ENCODE measurements at places on chromosomes 3 and 15.

GRCh38 chr15:75249726-75250125, 8.4 kb upstream of the GOLGA6C start:
- no peak for DNase-seq

DNA sequence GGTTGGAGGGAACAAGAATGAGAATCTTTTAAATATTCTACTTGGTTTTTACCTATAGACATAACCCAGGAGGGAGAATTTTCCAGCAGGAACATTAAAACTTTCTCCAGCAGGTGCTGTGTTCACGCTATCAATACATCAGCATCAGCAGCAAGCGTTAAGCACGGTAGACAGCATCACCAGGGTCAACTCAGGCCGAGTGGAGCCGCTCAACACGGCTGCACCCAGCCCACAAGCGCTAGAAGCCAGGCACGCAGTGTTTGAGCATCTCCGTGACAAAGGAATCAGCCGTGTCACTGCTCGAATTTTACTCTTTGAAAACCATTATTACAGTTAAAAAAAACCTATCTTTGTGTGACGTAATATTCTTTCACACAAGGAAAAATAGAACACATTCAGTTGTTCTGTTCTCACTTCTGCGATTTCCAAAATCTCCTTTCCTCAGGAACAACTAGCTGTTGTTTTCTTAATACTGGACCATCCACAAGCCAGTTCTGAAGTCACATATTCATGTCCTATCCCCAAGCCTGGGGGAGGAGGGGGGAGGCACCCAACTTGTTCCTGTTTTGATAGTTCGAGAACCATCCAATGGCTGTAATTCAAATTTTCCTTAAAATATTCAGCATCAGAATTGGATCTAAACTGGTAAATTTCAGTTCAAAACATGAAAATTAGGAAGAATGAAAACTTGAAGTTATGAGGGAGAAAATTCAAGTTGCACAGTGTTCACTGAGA, 77.9 kb downstream of the ADAMTS17 start:
- no peak for DNase-seq

DNA sequence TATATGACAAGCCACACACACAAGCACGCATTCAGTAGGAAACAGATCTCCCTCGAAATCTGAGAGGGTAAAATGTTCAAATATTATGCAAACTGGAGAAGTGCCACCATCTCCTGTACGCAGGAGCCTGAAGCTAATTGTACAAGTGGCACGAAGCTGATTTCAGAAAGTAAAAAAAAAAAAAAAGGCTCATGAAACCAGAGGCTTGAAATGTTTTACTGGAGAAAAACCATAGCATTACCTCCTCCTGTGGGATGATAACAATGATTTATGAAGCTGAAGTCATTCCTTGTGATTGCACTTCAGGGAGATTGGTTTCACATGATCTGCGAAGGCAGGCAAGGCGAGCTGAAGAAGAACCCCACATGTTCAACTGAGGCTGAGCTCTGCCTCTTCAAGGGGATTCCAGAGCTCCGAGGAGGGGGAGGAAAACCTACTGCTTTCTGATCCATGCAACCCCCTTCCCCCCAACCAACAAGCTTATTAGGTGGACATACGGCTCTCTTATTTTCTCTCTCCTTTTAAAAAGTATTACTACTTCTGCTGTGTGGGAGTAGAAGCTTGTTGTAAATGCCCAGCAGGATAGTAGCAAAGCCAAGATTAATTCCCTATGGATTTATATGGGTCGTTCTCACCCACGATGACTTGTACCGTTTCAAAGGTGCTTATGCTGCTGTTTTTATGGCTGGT, 101.1 kb downstream of the GREM1 start:
- DNase-seq: no peak

DNA sequence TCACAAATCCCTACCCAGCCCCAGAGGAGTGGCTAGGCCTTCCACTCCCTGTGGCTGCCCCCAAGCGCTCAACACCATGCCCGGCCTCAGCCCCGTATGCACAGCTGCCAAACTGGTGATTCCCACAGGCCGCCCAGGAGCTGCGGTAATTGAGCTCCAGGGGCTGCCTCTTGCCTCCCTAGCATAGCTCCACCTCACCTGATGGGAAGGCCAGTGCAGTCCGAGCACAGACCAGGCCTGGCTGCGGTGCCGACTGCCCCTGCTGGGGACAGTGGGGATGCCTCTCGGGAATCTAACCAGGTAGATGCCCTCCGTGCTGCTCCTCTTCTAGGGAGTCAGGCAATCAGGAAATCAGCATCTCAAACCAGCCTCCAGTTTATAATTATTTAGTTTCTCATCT, 25.9 kb downstream of the SCN5A start:
- DNase-seq: no peak

DNA sequence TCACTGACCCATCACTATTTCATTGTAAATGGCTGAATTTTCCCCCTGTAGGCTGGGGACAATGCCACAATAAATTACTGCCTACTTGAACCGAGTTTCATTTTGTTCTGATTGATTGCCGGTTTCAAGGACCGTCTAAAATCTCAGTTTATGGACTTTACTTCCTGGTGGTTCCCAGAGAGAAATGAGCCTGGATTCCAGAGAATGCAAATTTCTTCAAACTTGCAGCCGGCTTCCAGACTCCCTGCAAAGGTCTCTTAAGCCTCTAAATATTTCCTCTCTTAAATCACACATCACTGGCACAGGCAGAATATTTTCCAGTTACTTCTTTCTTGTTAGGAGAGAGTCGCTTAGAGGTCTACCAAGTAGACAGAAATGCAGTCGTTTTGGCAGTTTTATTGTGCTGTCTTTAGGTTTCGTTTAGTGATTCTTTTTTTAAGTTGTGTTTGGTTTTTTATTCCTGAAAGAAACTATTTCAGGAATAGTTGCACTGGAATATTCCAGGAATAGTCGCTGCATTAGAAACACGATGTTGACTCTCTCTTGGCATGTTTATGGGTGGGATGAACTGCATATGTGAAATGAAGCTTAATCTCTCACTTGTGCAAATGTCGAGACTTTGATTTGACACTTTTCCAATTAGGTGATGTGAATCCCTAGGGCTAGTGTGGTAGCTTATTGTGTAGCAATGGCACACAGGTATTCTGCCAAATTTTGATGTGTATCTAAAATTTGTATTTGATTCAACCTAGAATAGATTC, 284.1 kb upstream of the NR2E3 start:
- DNase-seq: no peak

DNA sequence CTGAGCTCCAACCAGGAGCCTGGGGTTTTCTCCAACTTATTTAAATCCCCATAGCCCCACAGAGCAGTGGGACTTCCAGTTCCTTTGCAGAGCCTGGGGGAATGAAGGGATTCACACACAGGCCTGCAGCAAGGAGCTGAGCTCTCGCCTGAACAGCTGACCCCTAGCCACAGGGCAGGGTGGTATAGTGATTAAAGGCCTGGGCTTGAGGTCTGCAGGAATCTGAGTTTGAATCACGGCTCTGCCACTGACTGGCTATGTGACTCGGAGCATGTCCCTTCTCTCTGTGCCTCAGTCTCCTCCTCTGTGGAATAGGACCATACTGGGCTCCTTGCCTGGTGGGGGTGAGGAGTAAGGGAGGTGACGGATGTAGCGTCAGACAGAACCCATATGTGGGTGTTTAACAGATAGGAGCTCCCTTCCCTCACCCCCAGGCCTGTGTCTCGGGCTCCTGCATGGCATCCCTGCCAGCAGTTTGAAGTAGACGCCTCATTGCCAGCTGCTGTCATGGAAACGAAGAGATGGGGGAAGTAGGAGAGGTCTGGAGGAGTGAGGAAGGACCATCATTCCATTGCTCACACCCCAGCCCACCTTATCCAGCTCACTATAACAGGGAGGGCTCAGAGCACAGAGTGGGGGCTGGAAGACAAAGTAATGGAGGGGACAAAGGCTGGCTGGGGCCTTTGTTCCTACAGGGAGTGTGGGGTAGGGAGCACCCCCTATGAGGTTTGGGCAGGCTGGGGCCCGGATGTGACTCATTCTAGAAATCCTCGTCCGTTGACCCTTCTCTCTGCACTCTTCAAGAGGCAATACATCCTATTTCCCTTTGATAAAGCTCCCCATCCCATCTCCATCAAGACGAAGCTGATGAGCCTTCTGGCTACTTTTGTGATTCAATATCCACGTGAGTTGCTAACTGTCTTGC, 14.8 kb downstream of the HRH1 start:
- DNase-seq: no peak

- no peak for DNase-seq
Measured at GRCh38 chr3:100754563-100755334, 45.5 kb downstream of the TFG start.

DNA sequence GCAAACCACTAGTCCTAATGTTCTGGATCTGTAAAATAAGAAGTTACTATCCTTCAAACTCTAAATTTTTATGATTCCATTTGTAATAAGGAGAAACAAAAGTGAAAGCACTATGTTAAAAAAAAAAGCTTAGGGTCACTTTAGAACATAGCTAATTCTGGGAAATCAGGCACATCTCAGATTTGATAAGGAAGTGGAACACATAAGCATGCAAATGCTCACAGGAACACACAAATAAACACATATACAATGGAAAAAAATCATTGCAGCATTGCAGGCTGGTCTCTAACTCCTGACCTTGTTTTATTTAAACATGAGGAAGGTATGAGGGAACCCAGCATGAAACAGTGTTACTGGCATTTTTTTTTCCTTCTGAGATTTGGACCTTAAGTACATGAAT, 63.2 kb upstream of the TNFSF10 start:
- no peak for DNase-seq

DNA sequence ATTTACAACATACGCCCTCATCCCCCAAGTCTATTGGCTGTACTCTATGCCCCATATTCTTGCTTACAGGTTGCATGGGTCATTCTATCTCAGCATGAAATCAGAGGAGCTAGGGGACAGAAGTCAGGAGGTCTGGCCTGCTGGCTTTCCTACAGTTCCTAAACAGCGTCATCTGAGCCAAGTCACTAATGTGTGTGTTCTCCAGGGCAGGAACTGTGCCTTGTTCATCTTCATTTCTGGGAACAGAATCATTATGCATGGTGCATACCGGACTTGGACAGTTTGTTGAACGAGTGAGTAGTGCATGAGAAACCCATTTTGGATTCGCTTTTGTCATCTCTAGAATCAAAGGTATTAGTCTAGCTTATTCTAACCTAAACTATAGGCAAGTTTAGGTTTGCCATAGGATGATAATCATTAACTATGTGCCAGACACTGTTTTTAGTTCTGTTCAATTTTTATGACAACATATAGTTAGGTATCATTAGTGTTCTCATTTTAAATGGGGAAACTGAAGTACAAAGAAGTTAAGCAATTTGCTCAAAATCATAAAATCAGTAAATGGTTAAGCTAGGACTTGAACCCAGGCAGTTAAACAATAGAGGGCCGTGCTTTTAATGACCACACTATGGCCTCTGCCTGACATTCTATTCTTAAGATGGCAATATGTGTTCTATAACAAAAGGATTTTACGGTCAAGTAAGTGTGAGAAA, 105.2 kb downstream of the FMN1 start:
- no peak for DNase-seq

DNA sequence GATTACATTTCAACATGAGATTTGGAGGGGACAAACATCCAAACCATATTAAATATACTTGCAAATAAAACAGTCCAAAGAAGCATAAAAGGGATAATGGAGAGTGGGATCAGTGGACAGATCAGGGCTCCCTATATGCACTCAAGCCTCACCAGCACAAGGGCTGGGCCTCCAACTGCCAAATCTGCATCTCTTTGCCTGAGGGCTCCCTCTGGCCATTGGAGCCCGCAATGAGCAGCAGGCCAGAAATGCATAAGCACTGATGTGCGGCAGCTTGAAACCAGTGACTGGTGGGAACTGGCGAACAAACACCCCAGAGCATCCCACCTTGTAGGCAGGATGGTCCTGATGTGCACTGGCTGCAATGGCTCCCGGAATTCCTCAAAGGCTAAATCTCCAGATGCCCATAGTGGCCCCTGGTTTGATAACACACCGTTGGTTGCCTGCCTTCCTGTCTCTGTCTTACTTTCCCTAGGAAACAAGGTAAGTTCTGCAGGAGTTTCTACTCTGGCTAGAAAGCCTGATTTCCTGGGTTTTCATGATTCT, 55.9 kb upstream of the POMGNT2 start:
- no peak for DNase-seq

- no peak for DNase-seq
Measured at GRCh38 chr3:30660136-30660535, 53.7 kb downstream of the TGFBR2 start.

DNA sequence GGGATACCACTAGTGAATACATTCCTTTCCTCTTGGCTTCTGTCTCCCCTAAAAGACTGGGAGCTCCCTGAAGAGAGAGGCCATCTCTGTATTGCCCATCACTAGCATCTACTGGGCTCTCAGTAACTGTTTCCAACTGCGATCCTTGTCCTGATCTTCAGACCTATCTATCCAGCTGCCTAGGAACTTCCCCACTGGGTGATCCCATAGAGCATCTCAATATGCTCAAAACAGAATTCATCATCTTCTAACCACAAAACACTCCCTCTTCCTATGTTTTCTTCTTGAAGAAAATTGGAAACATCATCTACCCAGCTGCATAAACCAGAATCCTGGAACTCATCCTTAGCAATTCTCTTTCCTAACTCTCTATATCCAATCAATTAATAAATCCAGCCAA, 54.6 kb downstream of the PLD1 start:
- no peak for DNase-seq

DNA sequence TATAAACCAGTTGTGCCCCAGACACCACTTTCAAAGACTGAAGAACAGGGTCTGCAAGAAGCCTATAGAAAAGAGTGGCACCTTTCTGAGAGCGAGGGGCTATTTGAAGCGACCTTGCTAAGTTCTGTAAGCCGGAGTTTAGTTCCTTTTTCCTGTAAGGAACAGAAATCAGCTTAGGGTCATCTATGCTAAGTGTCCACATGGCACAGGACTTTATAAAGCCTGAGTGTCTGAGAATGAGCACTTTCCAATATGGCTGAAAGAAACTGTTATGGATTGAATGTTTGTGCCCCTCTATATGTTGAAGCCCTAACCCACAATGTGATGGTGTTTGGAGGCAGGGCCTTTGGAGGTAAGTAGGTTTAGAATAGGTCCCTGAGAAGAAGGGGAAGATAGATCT, 4.0 kb upstream of the A4GNT start:
- no peak for DNase-seq

DNA sequence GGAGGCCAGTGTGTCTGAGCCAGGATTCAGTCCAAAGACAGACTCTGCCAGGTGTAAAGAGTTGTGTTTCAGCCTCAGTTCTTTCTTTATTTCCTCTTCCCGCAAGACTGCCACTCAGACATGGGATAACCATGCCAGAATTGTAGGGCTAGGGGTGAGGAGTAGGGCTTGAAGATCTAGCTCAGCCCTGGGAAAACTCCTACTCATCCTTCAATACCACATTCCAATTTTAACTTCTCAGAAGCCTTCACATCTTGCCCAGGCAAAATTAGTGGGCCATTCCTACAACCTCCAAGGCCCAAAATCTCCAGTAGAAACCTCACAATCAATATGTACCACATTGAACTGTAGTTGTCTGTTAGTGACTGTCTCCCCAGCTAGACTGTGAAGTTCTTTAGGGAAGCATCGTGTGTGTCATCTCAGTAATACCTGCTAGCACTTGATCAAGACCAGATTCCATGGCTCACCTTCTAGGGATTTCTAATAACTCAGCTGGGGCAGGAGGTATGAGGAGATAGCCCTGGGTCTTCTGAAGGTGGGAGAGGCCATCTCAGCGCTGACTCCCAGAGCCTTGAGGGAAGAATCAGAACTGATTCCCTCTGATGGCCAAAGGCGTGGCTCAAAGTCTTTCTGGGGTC, 19.7 kb downstream of the HRH1 start:
- DNase-seq: no peak

- no peak for DNase-seq
Measured at GRCh38 chr15:86871964-86872363, 792.3 kb downstream of the AGBL1 start.

GRCh38 chr3:194985031-194985578, 285.9 kb downstream of the XXYLT1 start:
- DNase-seq: no peak

Data from CD4-positive, alpha-beta T cell treated with Interleukin-4 for 1 hour (primary cell).